ENCODE measurements at places on chromosomes 2 and 18. TPM values are rescaled to one million over a fixed set of nuclear protein-coding genes. Genes with fewer than 3 reads are reported as not detected.
A peak's percentile ranks its signal among the peaks of the same experiment; 100 is the strongest.

SPC25 gene
- total RNA-seq, result 32.8 TPM

BCL11A gene
- 0.90 TPM for total RNA-seq

ABCA12 gene
- total RNA-seq, result not detected

TSPYL6 gene
- not detected for total RNA-seq

PDCL3 gene
- 55.9 TPM for total RNA-seq

DSG2 gene
- total RNA-seq, result 0.09 TPM

LOXHD1 gene
- total RNA-seq, result not detected

PIEZO2 gene
- total RNA-seq, result not detected

SLC9A4 gene
- 0.11 TPM for total RNA-seq

SP9 gene
- total RNA-seq, result not detected

PTMA gene
- 1,439 TPM for total RNA-seq

TM4SF20 gene
- total RNA-seq, result not detected

DOK6 gene
- total RNA-seq, result not detected

DNA sequence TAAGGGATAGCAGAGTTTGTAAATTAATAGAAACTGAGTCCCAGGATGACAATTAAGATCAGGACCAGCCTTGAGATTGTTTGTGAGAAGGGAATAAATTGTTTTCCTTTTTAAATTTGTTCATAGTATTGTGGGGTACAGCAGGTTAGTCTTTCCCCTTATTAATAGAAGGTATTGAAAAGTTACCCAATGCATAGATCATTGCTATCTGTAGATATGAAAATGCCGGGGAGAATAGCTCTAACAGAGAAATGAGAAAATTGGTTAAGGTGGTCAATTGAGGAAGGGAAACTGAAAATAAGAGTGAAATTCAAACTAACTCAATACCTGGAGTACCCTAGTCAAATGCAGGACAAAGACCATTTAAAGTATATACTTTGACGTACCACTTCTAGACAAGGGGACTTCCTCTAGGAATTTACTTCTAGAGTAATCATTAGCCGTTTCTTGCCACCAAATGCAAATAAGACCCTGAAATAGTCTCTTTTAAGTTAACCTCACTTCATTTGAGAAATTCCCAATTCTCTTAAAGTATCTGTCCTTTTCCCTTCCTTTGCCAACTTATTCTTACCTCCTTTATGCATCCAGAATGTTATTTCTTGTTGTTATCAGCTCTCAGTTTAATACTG is 1224.4 kb upstream of the LRRTM1 start:
- no peak for ATAC-seq

DNA sequence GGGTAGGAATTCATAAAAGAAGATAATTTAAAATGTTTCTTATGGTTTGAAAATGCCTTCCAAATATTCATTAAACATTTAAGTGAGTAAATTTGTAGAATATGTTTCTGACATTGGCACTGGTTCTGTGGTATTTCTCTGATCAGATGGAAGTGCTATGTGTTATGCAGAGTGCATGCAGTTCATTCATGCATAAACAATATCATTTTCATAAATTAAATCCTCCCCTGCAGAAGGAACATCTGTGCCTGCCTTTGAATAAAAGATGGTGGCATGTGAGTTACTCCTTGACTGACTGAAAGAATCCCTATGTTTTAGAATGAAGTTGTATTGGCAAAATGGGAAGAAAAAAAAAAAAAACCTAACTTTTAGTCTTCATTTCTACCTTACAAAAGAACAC is 5.9 kb downstream of the NEUROD1 start:
- no peak for ATAC-seq

- no peak for ATAC-seq
Observed at GRCh38 chr2:51165534-51166260, 133.8 kb upstream of the NRXN1 start.

DNA sequence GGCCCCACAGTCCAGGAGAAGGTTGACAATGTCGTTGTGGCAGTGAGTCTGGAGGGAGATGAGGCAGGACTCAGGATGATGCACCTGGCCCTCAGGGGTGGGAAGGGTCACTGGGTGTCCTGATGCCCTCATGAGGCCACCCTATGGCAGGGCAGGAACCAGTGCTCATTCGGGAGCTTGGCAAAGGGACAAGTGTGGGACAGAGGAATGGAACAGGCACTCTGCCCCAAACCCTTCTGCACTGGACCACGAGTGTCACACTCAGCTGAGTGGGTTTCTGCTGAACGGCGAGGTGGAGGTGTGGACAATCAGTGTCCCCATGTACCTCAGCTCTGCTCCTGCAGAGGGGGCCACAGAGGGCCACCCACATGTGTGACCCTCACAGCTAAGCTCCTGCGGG is 32.0 kb downstream of the ANKMY1 start:
- ATAC-seq, result no peak

GRCh38 chr2:150690261-150690660 is 202.8 kb upstream of the RND3 start:
- ATAC-seq, result no peak

DNA sequence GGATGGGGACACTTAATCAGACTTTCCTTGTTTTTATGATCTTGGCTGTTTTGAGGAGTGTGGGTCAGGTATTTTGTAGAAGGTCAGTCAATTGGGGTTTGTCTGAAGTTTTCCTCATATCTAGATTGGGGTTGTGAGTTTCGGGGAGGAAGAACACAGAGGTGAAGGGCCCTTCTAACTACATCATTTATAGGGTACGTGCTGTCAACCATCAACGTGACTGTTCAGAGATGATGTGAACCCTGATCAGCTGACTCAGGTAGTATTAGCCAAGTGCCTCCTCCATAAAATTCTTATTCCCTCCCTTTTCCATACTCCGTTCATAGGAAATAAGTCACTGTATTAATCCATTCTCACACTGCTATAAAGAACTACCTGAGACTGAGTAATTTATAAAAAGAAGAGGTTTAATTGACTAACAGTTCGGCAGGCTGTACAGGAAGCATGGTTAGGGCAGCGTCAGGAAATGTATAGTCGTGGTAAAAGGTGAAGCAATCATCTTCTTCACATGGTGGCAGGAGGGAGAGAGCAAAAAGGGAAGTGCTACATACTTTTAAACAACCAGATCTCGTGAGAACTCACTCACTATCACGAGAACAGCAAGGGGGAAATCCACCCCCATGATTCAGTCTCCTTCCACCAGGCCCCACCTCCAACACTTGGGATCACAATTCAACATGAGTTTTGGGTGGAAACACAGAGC is 547.1 kb upstream of the LINC00305 start:
- ATAC-seq, result no peak

- ATAC-seq, result no peak
Observed at GRCh38 chr2:207253666-207254345, 88.1 kb upstream of the KLF7 start.

GRCh38 chr18:44823782-44824181 is 143.1 kb downstream of the SETBP1 start:
- peak; percentile 60 for ATAC-seq

GRCh38 chr2:29687121-29687520 is 234.3 kb downstream of the ALK start:
- ATAC-seq, result no peak

Measured in activated T-helper 17 cell treated with anti-CD3 and anti-CD28 coated beads, Interleukin-2, amount 50 U/mL, for 72 hours (primary cell).